ENCODE measurements at places on chromosomes 3 and 15. TPM values are rescaled to one million over a fixed set of nuclear protein-coding genes. Genes with fewer than 3 reads are reported as not detected.

GRCh38 chr3:146503461-146504202, 34.3 kb upstream of the PLSCR2 start:
- DNase-seq = peak; percentile 93

DNA sequence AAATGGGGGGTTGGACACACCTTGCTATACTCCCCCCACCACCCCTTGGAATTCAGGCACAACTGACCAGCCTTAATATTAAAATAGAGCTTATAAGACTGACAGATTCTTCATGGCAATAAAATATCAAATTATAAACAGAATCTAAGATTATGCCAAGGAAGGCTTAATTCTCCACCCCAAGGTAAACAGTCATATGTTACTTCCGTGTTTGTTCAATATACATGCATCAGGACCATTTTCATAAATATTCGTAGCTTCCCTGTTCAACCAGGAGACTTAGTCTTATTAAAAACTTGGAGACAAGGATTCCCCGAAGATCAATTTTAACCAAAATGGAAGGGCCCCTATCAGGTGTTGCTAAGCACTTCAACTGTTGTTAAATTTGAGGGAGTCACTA, 13.3 kb upstream of the EHHADH start:
- DNase-seq = no peak

The SOX14 gene
- not detected for total RNA-seq

- peak; percentile 96 for DNase-seq
Measured at GRCh38 chr3:61561374-61562041, at the start of gene PTPRG. Gene PTPRG, plus strand, starts transcription at chr3:61561571. Its CDS starts 717 bp downstream, at chr3:61562288.

- no peak for DNase-seq
Measured at GRCh38 chr15:92915766-92916435, 15.8 kb downstream of the CHD2 start.

DNA sequence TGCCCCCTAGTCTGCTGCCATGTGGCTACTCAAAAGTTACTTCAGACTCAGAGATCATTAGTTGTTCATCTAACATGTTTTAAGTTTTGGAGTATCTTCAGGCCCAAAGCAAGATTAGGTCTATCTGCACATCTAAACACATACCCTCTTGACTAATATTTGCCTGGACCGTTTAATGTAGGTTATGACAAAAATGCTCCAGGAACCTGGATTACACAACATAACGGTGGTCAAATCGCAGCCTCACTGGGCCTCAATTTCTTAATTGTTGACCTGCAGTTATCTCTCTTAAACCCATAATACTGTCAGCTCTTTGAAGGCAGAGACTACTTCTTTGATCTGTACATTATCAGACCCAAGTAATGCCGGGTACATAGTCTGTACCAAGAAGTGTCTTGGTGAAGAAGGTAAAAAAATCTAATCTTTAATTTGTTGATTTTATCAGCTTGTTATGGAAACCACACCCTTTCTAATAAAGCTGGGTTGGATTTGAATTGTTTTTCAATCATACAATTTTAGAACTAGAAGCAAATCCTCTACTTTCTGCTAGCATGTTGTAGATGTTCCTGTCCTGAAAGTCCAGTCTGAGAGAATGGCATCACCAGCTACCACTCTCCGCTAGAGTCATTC, 3.6 kb downstream of the SNRK start:
- DNase-seq = no peak

- peak; percentile 4 for DNase-seq
Measured at GRCh38 chr3:81886081-81886480, 124.6 kb upstream of the GBE1 start.

The DNAH12 gene
- total RNA-seq = 0.09 TPM

The CAMK2N2 gene
- 0.09 TPM for total RNA-seq

DNA sequence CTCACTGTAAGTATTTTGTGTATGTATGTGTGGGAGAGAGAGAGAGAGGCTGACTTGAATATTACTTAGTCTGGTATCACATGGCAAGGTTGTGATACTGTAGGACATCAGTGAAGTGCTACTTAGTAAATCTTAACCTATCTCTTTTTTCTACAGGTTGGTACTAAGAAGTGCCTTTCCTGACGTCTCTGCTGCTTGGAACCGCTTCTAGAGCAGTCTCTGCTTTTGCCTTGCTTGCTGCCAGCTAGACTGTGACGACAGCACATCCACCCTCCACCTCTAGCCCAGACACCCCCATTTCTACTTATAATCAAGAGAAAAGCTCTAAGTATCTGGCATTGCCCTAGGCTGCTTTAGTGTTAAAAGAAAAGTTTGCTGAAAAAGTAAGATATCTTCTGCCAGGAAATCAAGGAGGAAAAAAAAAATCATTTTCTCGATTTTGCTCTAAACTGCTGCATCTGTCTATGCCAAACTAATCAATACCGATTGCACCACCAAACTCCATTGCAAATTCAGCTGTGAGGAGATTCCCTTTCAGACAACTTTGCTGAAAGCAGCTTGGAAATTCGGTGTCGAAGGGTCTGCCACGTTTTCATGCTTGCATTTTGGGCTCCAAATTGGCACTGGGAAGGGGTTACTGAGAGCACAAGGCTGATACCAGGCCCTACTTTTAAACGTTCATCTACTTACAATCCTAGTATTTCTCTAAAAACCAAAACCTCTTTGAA, 30.7 kb downstream of the MBNL1 start:
- no peak for DNase-seq

- no peak for DNase-seq
Measured at GRCh38 chr3:178174201-178174915, 361.9 kb upstream of the KCNMB2 start.

Measured in fibroblast of the aortic adventitia (primary cell).